ENCODE measurements at places on chromosomes 3 and 15.

DNA sequence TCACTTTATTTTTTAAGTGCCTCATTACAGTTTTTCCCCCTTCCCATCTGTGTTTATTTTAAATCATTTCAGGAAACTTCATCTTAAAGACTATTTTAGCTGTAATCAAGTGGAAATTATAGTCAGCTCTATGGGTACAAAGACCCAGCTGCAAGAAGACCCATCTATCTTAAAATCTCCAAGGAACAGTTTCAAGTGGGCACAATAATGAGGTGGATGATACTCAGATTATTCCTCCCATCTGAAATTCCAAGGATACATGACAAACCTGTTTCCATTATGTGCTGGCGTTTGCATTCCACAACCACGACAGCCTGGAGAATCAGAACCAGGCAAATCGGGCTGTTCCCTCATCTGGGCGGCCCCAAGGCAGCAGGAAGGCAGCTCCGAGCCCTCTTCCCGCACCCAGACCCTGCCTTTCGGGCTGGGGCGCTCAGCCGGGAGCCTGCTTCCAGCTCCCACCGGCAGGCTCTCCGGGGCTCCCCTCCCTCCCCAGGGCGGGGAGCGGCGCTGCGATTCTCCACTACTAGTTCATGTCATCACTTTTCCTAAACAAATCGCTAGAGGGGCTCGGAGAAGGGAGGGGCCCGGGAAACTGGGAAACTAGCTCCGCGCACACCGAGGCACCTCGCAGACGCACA is at the start of gene MGLL:
Gene MGLL, minus strand, starts transcription at position 475 of the 641 bp plus-strand sequence. Its CDS starts 197 bp downstream, at position 278.
- no peak for DNase-seq

DNA sequence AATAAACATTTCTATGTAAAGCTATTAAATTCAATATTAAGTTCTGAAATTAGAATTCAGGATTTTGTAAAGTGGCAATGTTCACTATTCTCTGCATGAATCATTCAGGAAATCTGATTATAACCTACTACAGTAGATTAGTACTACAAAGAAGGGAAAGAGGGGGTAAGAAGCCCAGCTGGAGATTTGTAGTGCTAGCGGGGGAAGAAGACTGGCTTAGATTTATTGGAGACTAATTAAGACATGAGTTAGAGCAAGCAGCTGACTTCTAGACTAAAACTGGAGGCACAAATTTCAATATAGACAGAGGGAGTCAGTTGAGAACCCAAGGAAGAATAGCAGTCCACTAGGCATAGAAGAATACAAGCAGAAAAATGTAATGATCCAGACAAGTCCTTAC is 55.8 kb upstream of the SETMAR start:
- DNase-seq, result no peak

DNA sequence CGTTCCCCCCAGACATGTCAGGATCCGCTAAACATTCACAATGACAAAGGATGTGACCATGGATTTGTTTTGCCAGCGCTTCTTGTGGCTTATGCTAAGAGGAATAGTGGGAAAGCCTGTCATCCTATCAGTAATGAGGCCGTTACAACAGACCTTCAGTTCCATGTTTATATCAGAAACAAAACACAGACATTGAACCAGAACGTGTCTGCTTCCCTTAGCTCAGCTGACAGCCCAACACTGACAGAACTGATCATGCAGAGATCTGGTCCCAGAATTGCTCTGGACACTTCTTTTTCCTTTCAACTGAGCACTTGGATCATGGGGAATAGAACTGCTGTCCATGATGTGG is 58.3 kb upstream of the MYZAP start:
- DNase-seq, result no peak

DNA sequence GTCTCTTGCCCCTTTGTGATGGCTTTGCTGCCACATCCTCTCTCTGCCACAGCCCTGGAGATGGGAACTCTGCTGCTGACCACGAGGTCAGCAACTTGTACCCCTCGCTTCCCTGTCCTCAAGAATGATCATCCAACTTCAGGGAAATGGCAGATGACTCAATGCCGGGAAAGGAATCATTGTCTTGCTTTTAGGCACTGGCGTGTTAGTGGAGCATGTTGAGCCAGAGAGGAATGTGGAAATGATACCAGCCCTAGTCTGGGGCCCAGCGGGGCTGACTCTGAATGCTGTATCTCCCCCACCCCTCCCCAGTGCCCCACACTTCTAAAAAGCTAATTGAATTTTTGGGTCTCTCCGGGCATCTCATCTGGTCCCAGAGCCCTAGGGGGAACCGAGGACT is 184.9 kb upstream of the BHLHE40 start:
- DNase-seq, result no peak

GRCh38 chr3:107670986-107671385 is 148.2 kb downstream of the BBX start:
- DNase-seq, result no peak

DNA sequence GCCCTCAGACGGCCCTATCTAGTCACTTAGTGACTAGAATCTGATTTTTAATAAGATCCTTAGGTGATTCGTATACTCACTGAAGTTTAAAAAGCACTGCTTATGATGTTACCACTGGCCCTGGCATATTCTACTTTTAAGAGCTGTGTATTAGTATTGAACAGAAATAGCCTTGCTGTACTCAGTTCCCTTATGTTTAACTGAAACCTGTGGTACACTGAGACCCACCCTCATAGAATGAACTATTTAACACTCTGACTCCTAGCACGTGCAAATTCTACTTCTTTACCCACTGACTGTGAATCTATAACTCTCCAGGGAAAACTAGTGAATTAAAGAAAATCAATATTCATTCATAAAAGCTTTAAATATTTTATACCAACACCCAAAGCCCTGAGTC is 108.9 kb downstream of the CCNL1 start:
- DNase-seq, result no peak

DNA sequence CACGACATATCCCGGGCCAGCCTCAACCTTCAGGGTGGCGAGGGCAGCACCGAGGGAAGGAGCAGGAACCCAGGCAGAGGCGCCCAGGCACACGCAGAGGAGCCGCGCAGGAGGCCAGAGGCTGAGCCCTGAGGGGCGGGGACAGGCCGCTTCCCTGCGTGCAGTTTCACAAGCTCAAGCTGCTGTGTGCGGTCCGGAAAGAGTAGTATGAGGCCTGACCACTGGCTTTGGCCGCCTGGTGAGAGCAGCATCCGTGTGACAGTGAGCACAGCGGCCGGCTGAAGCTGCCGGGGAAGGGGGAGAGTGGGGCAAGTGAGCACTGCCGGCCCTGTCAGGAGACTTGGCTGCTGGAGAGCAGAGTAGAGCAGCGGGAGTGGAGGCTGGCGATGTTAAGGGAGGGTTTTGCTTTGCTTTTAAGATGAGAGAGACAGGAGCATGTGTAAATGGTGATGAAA is 8.7 kb downstream of the ZDHHC19 start:
- no peak for DNase-seq
